ENCODE measurements at places on chromosomes 12 and 14.

DNA sequence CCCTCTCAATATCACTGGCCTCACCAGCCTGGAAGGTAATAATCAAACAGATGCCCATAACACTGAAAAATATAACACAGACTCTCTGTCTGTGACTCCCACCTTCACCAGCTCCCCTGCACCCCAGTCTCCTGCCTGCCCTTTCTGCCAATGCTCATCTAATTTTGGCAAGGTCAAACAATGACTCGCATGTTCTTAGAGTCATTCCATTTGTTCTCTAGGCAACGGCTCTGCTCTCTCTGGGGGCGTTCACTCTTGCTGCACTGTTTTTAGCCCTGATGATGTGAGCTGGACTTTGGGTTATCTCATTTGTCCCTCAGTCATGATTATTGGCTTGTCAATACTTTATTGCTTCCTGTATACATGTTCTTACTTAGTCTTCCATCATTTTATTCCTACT lies 691.8 kb downstream of the FLRT2 start:
- DNase-seq: no peak

DNA sequence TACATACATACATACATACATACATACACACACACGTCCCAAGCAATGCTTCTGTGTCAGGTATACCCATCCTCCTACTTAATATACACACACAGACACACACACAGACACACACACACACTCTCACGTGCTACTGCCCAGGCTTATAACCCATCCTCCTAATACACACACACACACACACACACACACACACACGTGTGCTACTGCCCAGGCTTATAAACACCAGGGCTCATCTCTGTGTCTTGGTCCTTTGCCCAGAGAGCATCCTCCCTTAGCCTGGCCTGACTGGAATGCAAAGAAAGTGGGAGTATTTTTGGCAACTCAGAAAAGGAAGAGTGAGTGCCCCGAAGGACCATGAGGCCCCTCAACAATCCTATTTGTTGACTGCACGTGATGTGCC lies 129.0 kb downstream of the RBM19 start:
- DNase-seq: no peak

- no peak for DNase-seq
Observed at GRCh38 chr12:28601570-28602058, 411.4 kb downstream of the CCDC91 start.

GRCh38 chr14:76196980-76197695 lies 45.4 kb downstream of the GPATCH2L start:
- no peak for DNase-seq

DNA sequence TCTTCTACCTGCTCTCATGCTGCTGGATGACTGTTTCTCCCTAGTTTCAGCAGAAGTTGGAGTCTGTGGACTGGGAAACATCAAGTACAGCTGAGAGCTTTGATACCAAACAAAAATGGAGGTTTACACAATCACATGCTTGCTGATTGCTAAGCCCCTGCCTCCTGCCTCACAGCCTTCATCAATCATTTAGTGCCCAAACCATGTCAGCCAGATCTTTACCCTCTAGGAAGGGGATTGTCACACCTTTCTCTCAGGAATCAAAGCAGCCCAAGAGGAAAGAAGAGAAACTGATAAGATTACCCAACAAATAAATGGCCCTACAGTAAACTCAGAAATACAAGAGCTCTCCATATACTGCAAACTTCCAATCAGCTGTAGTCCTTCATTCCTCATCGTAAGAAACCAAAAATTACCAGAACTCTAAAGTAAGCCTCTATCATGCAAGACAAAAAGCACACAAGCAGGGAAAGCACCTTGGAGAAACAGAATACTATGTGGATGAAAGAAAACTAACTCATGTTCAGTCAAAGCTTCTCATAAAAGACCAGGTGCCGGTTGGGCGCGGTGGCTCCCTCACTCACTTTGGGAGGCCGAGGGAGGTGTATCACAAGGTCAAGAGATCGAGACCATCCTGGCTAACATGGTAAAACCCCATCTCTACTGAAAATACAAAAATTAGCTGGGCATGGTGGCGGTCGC lies 63.6 kb upstream of the RESF1 start:
- no peak for DNase-seq
